ENCODE measurements at places on chromosomes 2 and 18. TPM values are rescaled to one million over a fixed set of nuclear protein-coding genes. Genes with fewer than 3 reads are reported as not detected.

- no peak for DNase-seq
Measured at GRCh38 chr2:190846746-190847145, 33.9 kb upstream of the GLS start.

The KHK gene
- 3.3 TPM for total RNA-seq

- DNase-seq: no peak
Measured at GRCh38 chr2:48844417-48845155, 89.1 kb upstream of the LHCGR start.

DNA sequence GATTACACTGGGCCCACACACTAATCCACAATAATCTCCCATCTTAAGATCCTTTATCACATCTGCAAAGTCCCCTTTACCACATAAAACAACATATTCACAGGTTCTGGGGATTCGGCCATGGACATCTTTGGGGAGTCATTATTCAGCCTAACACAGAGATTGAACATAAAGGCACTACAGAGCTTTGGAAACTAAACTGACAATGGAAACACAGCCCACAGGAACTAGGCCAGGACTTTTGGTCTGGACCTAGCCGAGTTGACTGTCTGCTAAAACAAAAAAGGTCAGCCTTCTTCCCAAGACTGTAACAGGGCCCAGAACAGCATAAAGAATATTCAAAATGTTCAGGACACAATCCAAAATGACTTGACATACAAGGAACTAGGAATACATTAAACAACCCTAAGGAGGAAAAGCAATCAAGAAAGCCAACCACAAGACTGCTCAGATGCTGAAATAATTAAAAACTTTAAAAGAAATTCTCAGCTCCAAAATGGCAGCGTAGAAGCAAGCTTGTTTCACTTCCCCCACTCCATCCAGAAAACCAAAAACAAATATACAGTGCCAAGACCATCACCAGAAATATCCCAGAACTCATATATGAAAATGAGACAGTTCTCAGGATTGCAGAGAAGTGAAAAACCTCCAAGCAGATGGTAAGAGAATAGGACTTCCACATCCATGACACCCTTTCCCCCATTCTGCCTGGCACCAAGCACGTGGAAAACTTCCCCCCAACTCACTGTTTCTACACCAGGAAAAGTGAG lies 207.8 kb downstream of the ATAD2B start:
- no peak for DNase-seq

DNA sequence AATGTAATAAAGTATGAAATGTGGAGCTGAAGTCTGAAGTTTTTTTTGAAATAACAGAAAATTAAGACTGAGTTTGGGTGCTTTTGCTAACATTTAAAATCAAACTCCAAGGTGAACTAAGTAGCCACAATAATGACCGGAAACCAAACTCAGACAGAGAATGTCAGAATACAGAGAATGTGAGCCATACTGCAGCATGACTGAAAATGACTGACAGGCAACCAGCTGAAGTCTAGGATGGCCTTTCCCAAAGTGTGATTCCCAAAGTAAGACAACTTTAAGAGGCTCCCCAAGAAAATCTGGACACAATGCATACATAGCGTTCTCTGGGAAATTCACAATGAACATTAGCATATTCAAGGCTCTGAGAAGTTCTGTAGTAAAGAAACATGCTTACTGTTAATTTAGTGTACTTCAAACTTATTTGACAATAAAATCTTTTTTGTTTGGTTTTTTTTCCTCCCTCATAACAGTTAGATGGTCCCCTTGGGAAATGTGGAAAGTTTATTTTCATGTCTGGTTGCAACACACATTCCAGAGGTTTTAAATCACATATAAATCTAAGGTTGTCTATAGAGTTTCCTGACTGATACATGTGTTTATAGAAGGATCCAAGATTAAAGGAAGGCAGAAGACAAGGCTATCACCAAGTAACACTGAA lies 28.6 kb downstream of the PLA2R1 start:
- DNase-seq: no peak

DNA sequence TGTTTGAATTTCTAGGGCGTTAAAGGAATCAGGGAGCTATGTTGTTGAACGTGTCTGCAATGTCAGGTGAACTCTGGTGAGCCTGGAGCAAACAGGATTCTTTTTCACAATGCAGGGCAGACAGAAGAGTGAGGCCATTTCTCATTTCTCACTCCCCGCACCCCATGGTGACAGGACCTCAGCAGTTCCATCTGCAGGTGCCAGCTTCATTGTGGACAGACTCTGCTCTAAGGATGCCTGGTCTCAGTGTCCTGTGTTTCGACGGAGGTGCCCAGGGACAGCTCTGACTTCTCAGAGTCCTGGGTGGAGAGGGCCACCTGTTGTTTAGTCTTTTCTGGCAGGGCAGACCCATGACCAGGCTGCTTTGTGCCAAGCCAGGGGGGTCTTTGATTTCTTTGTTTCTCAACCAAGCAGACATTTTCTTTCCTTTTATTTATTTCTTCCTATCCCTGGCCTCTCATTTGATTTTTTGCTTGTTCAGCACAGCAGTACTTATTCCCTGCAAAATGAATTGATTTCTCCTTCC lies 201.5 kb downstream of the RNF144A start:
- DNase-seq: no peak

The ASIC4 gene
- total RNA-seq: 0.28 TPM

- peak; percentile 93 for DNase-seq
Measured at GRCh38 chr2:46487667-46488335, 8.4 kb downstream of the TMEM247 start.

The LIMS4 gene
- 3.4 TPM for total RNA-seq

- no peak for DNase-seq
Measured at GRCh38 chr2:150142561-150142960, 344.9 kb downstream of the RND3 start.

The HTR2B gene
- total RNA-seq: 6.4 TPM

DNA sequence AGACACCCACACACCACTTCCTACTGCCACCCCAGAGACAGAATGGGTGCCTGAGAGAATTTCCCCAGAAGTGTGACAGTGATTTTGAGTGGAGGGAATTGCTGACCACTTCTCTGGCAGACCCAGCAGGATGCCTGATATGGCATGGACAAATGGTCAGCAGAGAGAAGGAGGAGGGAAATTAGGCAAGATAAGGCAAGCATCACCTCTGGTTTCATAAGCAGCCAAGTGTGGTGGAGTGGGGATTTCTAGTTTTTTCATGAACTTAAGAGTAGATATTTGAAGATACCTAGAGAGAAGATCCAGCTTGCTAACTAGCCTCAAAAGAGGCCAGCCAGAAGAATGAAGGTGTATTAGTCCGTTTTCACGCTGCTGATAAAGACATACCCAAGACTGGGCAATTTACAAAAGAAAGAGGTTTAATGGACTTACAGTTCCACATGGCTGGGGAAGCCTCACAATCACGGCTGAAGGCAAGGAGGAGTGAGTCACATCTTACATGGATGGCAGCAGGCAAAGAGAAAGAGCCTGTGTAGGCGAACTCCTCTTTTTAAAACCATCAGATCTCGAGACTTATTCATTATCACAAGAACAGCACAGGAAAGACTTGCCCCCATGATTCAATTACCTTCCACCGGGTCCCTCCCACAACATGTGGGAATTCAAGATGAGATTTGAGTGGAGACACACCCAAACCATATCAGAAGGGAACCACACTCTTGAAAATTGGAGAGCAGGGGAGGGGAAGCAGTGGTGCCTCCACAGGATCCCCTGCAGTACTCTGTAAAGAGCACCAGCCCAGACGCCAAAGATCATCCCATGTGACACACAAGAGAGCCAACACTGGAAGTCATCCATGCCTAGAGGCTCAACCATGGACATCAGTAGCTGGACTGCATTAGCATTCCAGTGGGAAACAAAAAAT lies 64.2 kb downstream of the RBM43 start:
- DNase-seq: no peak

The GYPC gene
- total RNA-seq: 83.2 TPM

DNA sequence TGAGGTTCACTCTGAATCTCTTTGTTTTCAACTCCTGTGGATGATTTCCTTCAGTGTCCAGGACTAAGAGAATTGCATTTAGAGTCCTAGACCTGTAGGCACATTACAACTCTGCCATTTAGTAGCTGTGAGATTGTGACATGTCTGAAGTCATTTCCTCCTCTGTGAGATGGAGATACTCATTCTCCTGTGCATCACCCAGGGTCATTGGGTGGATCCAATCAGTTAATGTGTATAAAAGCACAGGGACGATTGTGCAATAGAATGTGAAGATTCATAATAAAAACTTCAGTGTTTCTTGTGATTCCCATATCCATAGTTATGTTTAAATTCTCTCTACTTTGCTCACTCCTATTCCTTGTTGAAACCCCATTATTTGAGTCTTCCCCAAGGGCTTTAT lies 113.6 kb downstream of the DIS3L2 start:
- no peak for DNase-seq

The RBFA gene
- 15.2 TPM for total RNA-seq

GRCh38 chr18:57054891-57055290 lies 92.0 kb upstream of the BOD1L2 start:
- no peak for DNase-seq

DNA sequence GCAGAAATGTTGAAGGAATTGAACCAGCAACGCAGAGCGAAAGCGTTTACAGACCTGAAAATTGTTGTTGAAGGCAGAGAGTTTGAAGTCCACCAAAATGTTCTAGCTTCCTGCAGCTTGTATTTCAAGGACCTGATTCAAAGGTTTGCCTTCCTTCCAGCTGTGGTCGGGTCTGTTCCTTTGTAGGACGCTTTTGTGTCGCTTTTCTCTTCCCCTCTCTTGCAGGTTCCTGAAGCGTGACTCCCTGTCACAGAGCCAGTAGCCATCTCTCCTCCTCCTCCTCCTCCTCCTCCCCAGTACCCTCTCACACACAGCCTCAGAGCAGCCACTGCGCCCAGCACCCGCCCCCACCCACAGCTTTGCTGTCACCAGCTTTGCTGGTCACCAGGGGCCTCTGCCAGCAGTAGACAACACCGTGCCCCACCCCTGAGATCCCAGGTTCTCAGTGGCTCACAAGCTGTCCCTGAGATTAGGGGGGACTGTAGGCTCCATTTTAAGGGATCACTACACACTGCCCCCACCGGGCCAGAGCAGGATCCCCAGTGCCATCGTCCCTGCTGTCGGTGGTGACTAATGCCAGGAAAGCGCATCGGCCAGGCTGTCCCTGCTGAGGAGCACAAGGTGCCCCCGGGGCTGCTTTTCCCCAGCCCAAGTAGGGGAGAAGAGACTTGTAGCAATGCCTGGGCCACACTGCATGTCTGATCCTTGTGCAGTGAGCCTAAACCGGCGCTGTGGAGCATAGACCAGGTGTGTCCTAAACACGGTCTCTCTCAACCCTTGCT lies 242.3 kb downstream of the ATAD2B start:
- no peak for DNase-seq

- DNase-seq: peak; percentile 61
Measured at GRCh38 chr2:167293172-167293781, 405.0 kb downstream of the XIRP2 start.

DNA sequence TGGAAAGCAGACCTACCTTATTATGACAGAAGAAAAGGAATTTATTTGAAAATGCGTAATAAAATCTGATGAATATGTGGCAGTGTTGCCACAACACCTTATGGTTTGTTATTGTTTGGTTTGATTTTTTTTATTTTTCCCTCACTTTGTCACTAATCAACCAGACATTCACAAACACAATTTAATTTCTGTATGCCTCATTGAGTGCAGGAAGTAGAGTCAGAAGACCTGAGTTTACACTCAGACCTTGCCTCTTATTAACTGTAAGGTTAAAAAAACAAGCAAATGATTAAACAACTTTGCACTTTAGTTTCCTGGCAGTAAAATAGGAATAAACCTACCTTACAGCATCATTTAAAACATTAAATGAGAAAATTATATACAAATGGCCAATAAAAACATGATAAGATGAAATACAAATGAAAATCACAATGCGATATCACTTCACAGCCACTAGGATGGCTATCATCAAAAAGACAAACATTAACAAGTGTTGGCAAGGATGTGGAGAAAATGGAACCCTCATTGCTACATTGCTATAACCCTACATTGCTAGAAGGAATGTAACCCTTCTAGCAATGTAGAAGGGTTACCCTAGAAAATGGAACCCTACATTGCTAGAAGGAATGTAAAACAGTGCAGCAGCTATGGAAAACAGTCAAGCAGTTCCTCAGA lies 3.3 kb downstream of the SESTD1 start:
- no peak for DNase-seq

DNA sequence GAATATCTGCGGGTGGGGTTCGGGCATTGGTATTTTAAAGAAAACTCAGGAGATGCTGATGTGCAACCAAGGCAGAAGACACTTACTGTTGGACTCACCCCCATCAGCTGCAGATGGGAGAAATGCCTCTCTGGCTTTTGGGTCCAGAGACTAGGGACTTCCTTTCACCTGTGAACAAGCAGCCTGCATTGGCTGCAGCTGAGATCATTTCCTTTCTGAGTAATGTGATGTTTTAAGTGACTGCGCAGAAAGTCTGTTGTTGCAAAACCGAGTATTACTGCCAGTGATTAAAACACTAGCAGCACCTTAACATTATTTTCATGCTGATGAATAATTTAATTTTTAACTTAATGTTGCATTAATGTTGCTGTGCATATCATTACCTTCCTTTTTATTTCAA lies 143.0 kb downstream of the TSN start:
- no peak for DNase-seq

DNA sequence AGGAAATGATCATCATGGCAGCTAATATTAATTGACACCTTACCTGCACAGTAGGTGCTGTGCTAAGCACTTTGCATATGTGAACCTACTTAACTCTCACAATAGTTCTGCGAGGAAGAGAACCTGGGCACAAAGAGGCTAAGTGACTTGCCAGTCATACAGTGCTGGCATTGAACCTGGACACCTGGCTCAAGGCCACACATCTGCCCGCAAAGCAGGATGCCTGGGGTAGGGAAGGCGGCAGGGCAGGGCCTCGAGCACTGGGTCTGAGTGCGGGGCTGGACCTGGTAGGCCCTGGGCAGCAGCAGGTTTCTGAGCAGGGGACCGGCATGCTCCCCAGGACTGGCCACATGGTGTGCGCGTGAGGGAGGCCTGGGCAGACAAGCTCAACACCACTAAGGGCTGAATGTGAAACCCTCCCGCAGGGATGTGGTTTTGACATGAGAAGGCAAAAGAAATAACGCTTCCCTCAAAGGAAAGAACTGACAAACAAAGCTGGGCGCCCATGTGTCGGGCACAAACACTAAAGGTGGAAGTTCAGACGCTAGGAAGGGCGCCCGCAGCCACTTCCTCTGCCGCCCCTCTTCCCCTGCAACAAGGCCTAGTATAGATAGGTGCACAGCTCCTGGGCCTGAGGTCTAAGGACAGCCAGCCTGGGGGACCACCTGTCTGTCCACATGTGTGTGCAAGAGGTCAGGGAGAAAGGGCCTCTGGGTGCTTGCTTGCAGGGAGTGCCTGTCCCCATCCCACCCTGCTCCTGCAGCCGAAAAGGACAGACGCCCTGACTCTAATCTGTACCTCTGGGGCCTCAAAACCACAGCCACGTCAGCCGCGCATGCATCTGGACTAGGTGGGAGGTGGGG lies 92.5 kb downstream of the ZFP36L2 start:
- no peak for DNase-seq

GRCh38 chr2:224442071-224442967 lies 40.4 kb upstream of the FAM124B start:
- DNase-seq: peak; percentile 61

DNA sequence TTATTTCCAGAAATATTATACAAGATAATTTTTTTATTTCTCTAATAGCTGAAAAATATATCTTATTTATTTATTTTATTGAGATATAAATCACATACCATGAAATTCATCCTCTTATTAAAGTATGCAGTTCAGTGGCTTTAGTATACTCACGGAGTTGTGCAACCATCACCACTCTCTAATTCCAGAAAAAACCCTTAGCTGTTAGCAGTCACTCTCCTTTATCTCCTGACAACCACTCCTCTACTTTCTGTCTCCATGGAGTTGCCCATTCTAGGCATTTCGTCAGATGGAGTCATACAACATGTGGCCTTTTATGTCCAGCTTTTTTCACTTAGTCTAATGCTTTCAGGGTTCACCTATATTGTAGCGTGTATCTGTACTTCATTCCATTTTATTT lies 66.5 kb downstream of the TCF7L1 start:
- no peak for DNase-seq

Measured in right cardiac atrium (tissue), 5 donors.